Smooth muscle cell of the umbilical artery (primary cell): ENCODE measurements at places on chromosomes 5 and 9. TPM values are rescaled to one million over a fixed set of nuclear protein-coding genes. Genes with fewer than 3 reads are reported as not detected.

Gene SPATA31C1
- total RNA-seq = not detected in 2 replicates

Gene ISCA1
- 18.9 and 26.1 TPM in 2 replicates for total RNA-seq

Gene ANAPC2
- 25.5 and 28.8 TPM in 2 replicates for total RNA-seq

Gene ASTN2
- 9.8 and 10.6 TPM in 2 replicates for total RNA-seq

Gene RNF208
- 0.30 and 0.83 TPM in 2 replicates for total RNA-seq

Gene PTGR1
- total RNA-seq = 46.6 and 60.8 TPM in 2 replicates

Gene CTSV
- total RNA-seq = 0.30 and 0.74 TPM in 2 replicates

Gene CREBRF
- 10.0 and 15.7 TPM in 2 replicates for total RNA-seq

Gene PBX3
- total RNA-seq = 23.8 and 37.6 TPM in 2 replicates

Gene HRCT1
- 0.30 and 0.51 TPM in 2 replicates for total RNA-seq

Gene GPR151
- not detected in 2 replicates for total RNA-seq

Gene OR1Q1
- total RNA-seq = not detected in 2 replicates

Gene MAN2A1
- 124 and 134 TPM in 2 replicates for total RNA-seq

Gene ZBTB34
- 6.5 and 7.7 TPM in 2 replicates for total RNA-seq

Gene ORM2
- total RNA-seq = not detected in 2 replicates

Gene APBA1
- total RNA-seq = 7.4 and 9.8 TPM in 2 replicates

Gene SLC36A2
- not detected in 2 replicates for total RNA-seq

Gene SAXO1
- total RNA-seq = 0.05 TPM in 1 of 2 replicates, not detected in the other

Gene PRDM9
- not detected in 2 replicates for total RNA-seq

Gene RNF38
- 7.7 and 15.0 TPM in 2 replicates for total RNA-seq

Gene ARL14EPL
- not detected in 2 replicates for total RNA-seq

Gene GABRB2
- 0.30 and 0.32 TPM in 2 replicates for total RNA-seq

Gene ADAMTS6
- 86.5 and 141 TPM in 2 replicates for total RNA-seq

Gene SPINK4
- not detected in 2 replicates for total RNA-seq

Gene PTTG1
- 49.0 and 137 TPM in 2 replicates for total RNA-seq

Gene CEP78
- 11.6 and 22.9 TPM in 2 replicates for total RNA-seq

Gene PCDHB7
- 0.18 and 0.89 TPM in 2 replicates for total RNA-seq

Gene ST8SIA4
- 20.9 and 44.2 TPM in 2 replicates for total RNA-seq

Gene HK3
- total RNA-seq = not detected in 2 replicates
